B cell (primary cell): ENCODE measurements at places on chromosomes 16 and 17.
A peak's percentile ranks its signal among the peaks of the same experiment; 100 is the strongest.

DNA sequence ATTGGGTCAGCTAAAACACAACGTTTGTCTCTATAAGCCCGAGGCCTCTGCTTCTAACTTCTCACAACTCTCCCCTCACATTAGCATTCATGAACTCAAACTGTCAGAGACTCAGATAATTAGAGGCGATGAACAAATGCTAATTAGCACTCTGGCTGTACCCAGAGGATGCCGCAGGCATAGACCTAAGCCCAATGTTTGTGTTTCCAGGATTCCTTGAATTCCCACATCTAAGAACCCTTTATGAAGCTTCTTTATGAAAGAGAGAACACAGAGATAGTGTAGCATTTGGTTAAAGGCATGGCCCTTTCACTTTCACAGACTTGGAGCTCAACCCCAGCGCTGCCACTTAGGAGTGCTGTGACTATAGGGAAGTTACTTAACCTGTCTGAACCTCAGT lies 512.2 kb downstream of the GRIN2A start:
- H3K27ac ChIP-seq = no peak overlapping the region
- H3K36me3 ChIP-seq = no peaks in the 10 kb centered on the region
- DNase-seq = no peak
- no peaks in the 10 kb centered on the region for H3K27me3 ChIP-seq
- H3K4me1 ChIP-seq = no peaks in the 10 kb centered on the region
- no peak overlapping the region for H3K4me3 ChIP-seq

GRCh38 chr17:48541036-48541576 lies 3.8 kb downstream of the HOXB2 start:
- no peaks in the 10 kb centered on the region for H3K36me3 ChIP-seq
- H3K27me3 ChIP-seq = peaks cover 32% of the 10 kb centered on the region
- H3K27ac ChIP-seq = peak overlapping the region; percentile 53

DNA sequence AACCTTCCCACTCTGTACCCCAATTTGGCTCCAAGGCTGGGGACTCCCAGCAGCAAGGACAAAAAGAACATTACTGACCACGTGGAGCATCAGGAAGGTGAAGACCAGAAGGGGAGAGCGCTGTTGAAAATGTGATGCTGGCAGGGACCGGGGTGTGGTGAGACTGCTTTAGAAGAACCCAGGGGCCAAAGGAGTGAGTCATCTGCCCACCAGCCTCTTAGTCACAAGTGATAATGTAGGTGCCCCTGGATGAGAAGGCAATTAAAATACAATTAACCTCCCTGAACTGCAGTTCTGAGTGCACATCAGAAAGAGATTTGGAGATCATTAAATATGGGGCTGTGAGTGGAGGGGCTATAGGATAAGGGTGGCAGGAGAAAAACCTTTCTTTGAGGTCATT lies 366.6 kb upstream of the CCL2 start:
- H3K27me3 ChIP-seq = no peaks in the 10 kb centered on the region
- H3K36me3 ChIP-seq = no peaks in the 10 kb centered on the region
- no peaks in the 10 kb centered on the region for H3K4me1 ChIP-seq

- H3K27ac ChIP-seq = no peak overlapping the region
- H3K36me3 ChIP-seq = no peaks in the 10 kb centered on the region
- H3K4me1 ChIP-seq = no peaks in the 10 kb centered on the region
- DNase-seq = no peak
- peaks cover 2% of the 10 kb centered on the region for H3K27me3 ChIP-seq
Observed at GRCh38 chr17:13592427-13592826, 9.3 kb downstream of the HS3ST3A1 start.

- H3K27me3 ChIP-seq = no peaks in the 10 kb centered on the region
- peak; percentile 75 for DNase-seq
- peaks cover 13% of the 10 kb centered on the region for H3K4me1 ChIP-seq
- H3K36me3 ChIP-seq = no peaks in the 10 kb centered on the region
- H3K4me3 ChIP-seq = no peak overlapping the region
- no peak overlapping the region for H3K27ac ChIP-seq
Observed at GRCh38 chr17:7323731-7324437, 5.3 kb downstream of the NEURL4 start.

GRCh38 chr17:56125830-56126819 lies 27.1 kb upstream of the ANKFN1 start:
- no peaks in the 10 kb centered on the region for H3K36me3 ChIP-seq
- no peak overlapping the region for H3K27ac ChIP-seq

DNA sequence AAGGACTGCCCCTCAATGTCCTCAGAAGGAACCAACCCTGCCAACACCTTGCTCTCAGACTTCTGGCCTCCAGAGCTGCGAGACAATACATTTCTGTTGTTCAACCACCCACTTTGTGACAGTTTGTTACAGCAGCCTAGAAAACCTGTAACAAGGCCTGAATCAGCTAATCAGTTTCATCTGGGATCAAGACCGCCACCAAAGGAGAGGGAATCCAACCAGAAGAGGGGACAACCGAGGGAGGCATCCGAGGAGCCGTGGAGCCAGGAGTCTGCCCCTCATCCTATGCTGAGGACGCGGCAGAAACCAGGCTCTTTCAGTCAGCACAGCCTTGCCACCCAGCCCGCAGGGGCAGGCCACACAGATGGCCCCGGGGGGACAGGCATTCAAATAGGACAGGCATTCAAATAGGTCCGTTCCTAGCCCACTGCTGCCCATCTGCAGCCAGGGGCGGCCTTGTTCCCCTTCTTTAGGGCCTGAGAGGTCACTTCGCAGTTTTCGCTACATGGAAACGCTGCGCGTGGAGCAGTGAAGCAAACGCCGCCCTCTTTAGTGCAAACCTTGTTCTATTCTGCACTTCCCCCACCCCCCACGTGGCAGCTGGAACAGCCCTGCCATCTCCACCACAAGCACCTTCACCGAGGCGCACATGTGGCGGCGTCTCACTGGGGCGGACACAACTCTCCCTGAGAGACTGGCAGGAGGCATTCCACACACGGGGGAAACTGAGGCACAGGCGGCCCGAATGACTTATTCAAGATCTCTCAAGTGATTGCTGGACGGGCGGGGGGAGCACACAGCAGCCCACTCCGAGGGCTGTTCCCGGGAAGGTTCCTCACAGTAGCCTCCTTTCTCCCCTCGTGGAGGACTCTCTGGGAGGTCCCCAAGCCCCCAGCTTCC lies 26.7 kb downstream of the FA2H start:
- no peak overlapping the region for H3K27ac ChIP-seq
- no peak for DNase-seq
- no peak overlapping the region for H3K4me3 ChIP-seq
- H3K4me1 ChIP-seq = no peaks in the 10 kb centered on the region
- no peaks in the 10 kb centered on the region for H3K27me3 ChIP-seq
- no peaks in the 10 kb centered on the region for H3K36me3 ChIP-seq

DNA sequence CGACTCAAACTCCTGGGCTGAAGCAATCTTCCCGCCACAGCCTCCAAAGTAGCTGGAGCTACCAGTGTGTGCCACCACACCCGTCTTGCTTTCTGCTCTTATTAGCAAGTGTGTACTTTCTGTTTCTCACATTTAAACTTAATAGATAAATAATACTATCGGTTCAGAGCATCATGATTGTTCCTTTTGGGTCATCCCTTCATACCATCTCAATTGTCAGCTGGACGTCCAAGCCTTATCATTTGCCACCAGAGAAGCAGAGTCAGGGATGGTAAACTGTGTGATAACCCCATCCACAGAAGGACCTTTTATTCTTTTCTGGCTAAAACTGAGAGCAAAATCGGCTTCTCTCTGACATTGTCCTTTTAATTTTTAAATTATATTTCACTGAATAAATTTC lies 279.8 kb upstream of the GOT2 start:
- no peaks in the 10 kb centered on the region for H3K27me3 ChIP-seq
- no peak overlapping the region for H3K27ac ChIP-seq
- no peaks in the 10 kb centered on the region for H3K4me1 ChIP-seq
- no peaks in the 10 kb centered on the region for H3K36me3 ChIP-seq
- H3K4me3 ChIP-seq = no peak overlapping the region
- DNase-seq = no peak

GRCh38 chr17:45902892-45903346 lies 8.6 kb downstream of the MAPT start:
- no peak overlapping the region for H3K4me3 ChIP-seq
- H3K27me3 ChIP-seq = peaks cover 35% of the 10 kb centered on the region
- no peak for DNase-seq
- H3K27ac ChIP-seq = no peak overlapping the region

GRCh38 chr16:71734511-71734910 lies 10.0 kb upstream of the PHLPP2 start:
- DNase-seq = no peak
- no peak overlapping the region for H3K4me3 ChIP-seq
- H3K27ac ChIP-seq = no peak overlapping the region
- H3K27me3 ChIP-seq = no peaks in the 10 kb centered on the region

GRCh38 chr17:46166692-46167249 lies 26.5 kb downstream of the KANSL1 start:
- H3K4me1 ChIP-seq = peaks cover 15% of the 10 kb centered on the region
- peaks cover 46% of the 10 kb centered on the region for H3K36me3 ChIP-seq
- no peak overlapping the region for H3K4me3 ChIP-seq
- H3K27ac ChIP-seq = no peak overlapping the region

DNA sequence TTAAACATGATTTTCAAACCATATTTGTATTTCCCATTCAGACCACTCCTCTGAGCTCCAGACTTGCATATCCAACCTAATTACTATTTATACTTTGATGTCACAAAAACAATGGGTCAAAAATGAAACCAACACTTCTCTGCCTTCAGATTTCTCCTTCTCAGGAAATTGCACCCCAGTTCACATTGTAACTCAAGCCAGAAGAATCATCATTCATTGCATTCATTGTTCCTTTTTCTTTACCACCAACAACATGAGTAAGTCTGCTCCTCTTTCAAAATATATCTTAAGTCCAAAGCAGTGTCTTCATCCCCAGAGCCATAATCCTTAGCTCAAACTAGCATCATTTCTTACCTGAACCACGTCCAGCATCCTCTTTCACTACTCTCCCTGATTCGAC lies 2.6 kb upstream of the AKAP1 start:
- no peak for DNase-seq
- no peaks in the 10 kb centered on the region for H3K27me3 ChIP-seq
- H3K27ac ChIP-seq = no peak overlapping the region
- no peaks in the 10 kb centered on the region for H3K36me3 ChIP-seq

- no peaks in the 10 kb centered on the region for H3K27me3 ChIP-seq
- no peak for DNase-seq
- H3K36me3 ChIP-seq = peaks cover 63% of the 10 kb centered on the region
Observed at GRCh38 chr17:28749516-28750177, 5.8 kb downstream of the TRAF4 start.

DNA sequence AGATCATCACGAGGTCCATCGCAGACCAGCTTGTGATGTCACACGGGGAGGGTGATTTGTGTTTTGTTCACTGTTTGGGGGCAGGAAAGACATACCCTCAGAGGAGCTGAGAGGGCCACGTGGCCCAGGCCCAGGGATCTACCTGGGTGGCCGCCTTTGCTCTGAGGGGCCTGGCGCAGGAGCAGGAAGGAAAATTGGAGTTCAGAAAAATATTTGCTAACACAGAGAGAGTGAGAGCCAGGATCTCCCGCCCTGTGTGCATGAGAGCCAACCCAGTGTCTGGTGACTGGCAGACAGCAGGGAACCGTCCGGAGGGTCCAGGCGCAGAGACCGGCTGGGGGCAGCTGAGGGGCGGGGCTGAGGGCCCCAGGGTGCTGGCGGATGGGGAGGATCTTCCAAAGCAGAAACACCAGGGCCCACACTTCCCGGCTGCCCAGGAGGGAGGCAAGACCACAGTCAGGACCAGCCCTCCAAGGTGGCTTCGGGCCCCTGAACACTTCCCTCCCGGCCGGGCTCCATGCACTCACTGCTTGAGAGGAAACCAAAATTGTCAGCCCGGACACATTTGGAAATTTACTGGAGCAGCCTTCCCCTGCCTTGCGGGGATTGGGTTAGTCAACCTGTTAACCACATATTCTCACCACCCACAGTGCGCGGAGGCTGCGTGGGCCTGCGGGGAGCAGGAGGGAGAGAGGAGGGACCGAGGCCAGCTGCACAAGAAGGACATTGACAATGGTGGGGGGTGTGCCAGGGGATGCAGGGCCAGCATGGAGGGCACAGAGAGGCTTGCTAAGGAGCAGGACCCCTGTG lies 52.6 kb downstream of the RBFOX3 start:
- DNase-seq = no peak
- no peaks in the 10 kb centered on the region for H3K36me3 ChIP-seq
- H3K27me3 ChIP-seq = peaks cover 17% of the 10 kb centered on the region
- H3K27ac ChIP-seq = no peak overlapping the region

DNA sequence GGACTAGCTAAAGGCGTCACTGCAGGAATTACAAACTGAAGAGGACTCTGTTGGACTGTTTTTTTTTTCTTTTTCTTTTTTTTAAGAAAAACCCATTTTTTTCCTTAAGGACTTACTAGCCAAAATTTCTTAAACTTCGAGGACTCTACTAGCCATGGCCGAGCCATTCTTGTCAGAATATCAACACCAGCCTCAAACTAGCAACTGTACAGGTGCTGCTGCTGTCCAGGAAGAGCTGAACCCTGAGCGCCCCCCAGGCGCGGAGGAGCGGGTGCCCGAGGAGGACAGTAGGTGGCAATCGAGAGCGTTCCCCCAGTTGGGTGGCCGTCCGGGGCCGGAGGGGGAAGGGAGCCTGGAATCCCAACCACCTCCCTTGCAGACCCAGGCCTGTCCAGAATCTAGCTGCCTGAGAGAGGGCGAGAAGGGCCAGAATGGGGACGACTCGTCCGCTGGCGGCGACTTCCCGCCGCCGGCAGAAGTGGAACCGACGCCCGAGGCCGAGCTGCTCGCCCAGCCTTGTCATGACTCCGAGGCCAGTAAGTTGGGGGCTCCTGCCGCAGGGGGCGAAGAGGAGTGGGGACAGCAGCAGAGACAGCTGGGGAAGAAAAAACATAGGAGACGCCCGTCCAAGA lies 878 bp downstream of the HEXIM1 start:
- H3K27me3 ChIP-seq = no peaks in the 10 kb centered on the region
- H3K4me3 ChIP-seq = peak overlapping the region; percentile 69
- peak overlapping the region; percentile 47 for H3K27ac ChIP-seq
- peaks cover 35% of the 10 kb centered on the region for H3K4me1 ChIP-seq
- peak; percentile 83 for DNase-seq

GRCh38 chr17:33615861-33616260 lies 322.8 kb upstream of the ASIC2 start:
- H3K4me3 ChIP-seq = no peak overlapping the region
- no peaks in the 10 kb centered on the region for H3K36me3 ChIP-seq
- H3K27ac ChIP-seq = no peak overlapping the region
- no peaks in the 10 kb centered on the region for H3K4me1 ChIP-seq
- no peak for DNase-seq

DNA sequence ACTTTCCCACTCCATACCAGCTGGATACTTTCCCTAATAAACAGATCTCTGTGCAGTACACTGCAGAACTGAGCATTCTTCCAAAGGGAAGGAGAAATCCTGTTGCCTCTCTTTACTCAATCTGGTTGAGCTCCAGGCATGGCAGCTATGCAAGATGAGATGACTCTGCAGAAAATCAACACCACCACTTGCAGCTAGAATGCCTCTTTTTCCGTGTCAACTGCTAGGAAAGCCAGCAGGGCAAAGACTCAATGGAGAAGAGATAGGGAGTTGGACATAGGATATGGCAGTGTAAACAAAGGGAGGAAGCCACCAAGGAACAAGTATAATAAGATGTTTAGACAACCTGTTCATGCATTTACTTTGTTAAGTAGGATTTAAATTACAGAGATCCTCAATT lies 40.4 kb upstream of the CORO6 start:
- no peaks in the 10 kb centered on the region for H3K36me3 ChIP-seq
- no peak overlapping the region for H3K27ac ChIP-seq
- H3K4me1 ChIP-seq = peaks cover 13% of the 10 kb centered on the region
- H3K27me3 ChIP-seq = no peaks in the 10 kb centered on the region

- no peaks in the 10 kb centered on the region for H3K4me1 ChIP-seq
- H3K36me3 ChIP-seq = peaks cover 21% of the 10 kb centered on the region
- H3K27me3 ChIP-seq = no peaks in the 10 kb centered on the region
- DNase-seq = no peak
- no peak overlapping the region for H3K27ac ChIP-seq
- H3K4me3 ChIP-seq = no peak overlapping the region
Observed at GRCh38 chr16:68920349-68920748, 77.0 kb downstream of the TANGO6 start.
